ENCODE measurements at places on chromosomes 7 and 10.

GRCh38 chr10:29647478-29647877, 12.7 kb upstream of the SVIL start:
- no peak for DNase-seq

- no peak for DNase-seq
These were observed 76.4 kb downstream of the OAT start for GRCh38 chr10:124342136-124342820.

DNA sequence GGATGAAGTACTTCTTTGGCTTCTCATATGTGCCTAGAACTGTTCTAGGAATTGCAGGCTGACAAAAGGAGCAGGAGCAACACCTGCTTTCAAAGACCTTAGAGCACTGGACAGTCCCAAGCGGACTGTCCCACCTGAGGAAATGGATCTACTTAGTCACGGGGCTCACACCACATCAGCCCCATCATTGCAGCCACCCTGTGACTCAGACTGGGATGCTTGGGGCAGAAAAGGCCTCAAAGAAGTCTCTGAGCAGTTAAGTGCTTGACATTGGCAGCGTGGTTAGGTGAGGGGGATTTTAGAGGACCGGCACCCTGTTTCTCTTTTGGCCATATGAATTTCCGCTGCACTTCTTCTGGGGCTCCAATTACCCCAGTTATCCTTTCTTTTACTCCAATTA, 256.6 kb downstream of the USP6NL start:
- DNase-seq: no peak

DNA sequence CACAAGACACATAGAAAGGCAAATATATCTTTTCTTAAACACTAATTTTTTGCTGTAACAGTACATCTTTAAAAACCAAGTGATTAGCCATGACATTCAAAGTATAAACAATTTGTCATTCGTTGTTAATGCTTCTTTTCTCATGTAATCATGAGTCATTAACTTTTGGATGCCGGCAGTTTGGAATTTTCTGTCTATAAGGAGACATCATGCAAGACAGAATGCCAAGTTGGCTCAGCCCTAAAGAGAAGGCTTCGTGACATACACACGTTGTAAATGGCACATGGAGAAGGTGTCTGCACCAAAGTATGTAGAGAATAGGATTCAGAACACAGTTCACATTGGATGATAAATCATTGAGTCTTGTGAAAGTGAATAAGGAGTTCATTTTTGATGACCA, 35.9 kb downstream of the CCDC3 start:
- no peak for DNase-seq

GRCh38 chr7:113891828-113892227, 27.0 kb downstream of the PPP1R3A start:
- DNase-seq: peak; percentile 37

DNA sequence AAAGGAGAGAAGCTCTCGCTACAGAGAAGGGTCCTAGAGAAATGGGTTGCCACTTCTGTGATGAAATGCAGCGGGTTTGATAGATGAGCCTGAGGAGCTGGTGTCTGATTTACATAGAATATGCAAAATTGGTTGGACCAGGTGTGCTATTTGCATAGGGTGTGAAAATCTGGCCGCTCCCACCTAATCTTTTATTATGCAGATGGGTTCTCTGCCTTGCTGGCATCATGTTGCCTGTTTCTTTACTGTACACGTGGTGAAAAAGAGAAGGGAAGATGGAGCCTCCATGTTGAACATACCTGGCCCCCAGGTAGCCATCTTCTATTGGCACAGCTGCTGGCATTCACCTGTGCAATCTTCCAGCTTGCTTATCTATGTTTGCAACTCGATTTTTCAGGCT, 212.2 kb downstream of the ANKRD7 start:
- DNase-seq: no peak

GRCh38 chr10:72276013-72276387, 2.3 kb downstream of the DDIT4 start:
- DNase-seq: no peak

DNA sequence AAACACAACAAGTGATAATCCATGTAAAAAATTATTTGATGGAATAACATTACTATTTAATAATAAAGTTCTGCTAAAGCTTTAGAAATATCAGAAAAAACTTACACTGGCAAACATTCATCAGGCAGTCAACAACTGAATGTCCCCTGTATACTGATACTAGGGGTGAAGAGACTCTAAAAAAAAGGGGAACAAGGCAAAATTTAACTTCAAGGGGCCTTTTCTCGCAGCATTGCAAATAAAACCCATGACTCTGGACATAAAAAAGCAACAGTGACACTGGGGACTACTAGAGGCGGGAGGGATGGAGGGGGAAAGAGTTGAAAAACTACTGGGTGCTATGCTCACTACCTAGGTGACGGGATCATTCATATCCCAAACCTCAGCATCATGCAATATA, 5.8 kb upstream of the IFRD1 start:
- DNase-seq: no peak

GRCh38 chr10:72567889-72568640, 57.8 kb downstream of the MICU1 start:
- DNase-seq: no peak

DNA sequence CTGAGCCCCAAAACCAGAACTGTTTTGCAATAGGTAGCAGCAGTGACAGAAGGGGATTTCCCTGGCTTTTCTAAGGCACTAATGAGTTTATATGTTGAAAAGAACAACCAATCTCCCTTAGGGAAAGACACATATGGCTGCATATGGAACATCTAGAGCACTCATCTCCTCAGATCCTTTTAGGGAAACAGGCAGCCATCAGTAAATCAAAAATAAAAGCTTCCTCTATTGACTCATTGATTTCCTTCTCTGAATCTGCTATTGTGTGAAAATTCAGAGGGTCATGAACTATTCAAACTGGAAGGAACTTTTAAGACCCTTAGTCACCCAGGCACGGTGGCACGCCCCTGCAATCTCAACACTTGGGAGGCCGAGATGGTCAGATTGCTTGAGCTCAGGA, 110.9 kb upstream of the NANOS1 start:
- no peak for DNase-seq

GRCh38 chr10:127880557-127880956, 12.2 kb downstream of the CLRN3 start:
- no peak for DNase-seq

DNA sequence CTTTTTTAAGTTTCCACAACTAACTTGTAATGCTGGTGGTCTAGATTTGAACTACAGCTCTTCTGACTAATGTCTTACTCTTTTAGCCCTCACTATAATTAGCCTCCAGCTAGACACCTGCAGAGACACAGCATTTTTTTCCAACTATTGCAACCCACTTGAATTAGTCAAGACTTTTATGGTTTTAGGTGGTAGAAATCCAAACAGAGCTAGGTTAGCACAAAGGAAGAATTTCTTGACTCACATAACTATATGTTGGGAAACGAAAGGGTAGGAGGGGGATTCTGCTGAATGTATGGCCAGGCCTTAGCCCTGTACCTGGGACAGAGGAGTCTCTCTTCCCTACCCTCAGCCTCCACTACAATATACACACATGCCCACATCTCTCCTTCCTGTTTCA, 586.1 kb downstream of the INHBA start:
- DNase-seq: no peak

DNA sequence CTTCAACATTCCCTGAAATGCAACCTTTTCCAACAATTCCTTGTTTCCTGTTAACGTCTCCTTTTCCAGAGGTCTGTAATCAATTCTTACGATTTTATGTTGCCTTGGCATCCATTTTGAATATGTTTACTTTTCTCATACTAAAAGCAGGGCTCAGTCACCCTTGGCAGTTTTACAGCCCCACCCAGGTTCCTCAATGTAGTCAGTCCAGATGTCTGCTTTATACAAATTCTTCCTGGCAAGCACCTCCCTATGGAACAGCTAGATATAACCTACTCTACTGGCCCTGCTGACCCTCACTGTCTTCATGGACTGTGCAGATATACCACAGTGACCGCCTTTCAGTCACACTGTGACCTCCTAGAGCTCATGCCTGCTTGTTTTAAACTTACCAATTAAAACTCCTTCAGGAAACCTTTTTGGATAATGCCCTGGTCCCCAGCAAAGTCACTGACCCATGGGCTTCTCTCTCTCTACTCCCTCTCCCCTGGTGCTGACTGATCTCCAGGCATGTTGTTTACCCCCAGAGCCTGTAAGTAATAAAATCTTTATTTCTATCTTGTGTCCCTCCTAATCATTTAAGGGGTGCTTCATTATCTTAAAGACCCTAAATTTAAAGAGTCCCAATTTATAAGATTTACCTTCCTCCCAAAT, 147.1 kb upstream of the STEAP1 start:
- DNase-seq: no peak

GRCh38 chr7:102845346-102845745, 67.5 kb upstream of the LRRC17 start:
- no peak for DNase-seq

DNA sequence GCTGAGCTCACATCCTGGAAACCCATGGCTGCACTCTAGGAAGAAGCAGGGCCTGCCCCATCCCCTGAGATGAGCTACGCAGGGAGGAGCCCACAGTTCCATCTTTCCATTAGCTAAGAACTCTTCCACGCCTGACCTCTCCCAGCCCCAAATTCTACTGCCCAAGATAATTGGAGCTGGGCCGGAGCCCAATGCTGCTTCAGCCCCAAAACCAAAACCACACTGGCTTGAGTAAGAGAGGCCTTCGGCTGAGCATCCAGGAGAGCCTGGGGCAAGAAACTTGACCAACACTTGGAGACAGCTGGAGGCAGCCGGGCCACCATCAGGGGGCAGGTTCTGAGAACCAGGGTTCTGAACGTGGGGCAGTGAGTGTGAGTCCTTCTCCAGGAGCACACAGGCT, 116.1 kb upstream of the ZMIZ1 start:
- peak; percentile 91 for DNase-seq

- DNase-seq: no peak
These were observed 420.9 kb upstream of the GRM3 start for GRCh38 chr7:86222806-86223205.

- DNase-seq: no peak
These were observed 37.3 kb upstream of the TRUB1 start for GRCh38 chr10:114900658-114901057.

- no peak for DNase-seq
These were observed 13.8 kb upstream of the TECPR1 start for GRCh38 chr7:98265841-98266271.

GRCh38 chr10:43160046-43160920, 22.0 kb downstream of the CSGALNACT2 start:
- peak; percentile 48 for DNase-seq

- peak; percentile 86 for DNase-seq
These were observed 10.9 kb upstream of the LGI1 start for GRCh38 chr10:93746844-93747284.

DNA sequence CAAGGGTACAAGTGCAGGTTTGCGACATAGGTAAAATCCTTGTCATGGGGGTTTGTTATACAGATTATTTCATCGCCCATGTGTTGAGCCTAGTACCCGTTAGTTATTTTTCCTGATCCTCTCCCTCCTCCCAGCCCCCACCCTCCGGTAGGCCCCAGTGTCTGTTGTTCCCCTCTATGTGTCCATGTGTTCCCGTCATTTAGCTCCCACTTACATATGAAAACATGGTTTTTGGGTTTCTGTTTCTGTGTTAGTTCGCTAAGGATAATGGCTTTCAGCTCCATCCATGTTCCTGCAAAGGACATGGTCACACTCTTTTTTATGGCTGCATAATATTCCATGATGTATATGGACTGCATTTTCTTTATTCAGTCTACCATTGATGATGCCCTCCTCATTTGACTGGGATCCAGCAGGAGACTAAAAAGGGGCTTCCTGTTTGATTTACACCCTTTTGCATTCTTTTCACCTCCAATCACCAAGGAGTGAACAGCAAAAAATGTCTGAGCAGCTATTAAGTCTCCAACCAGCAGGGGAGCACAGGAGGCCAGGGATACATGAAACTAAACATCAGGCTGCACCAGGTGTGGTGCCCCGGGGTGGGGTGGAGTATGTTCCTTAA, 188.2 kb downstream of the SKIDA1 start:
- no peak for DNase-seq

DNA sequence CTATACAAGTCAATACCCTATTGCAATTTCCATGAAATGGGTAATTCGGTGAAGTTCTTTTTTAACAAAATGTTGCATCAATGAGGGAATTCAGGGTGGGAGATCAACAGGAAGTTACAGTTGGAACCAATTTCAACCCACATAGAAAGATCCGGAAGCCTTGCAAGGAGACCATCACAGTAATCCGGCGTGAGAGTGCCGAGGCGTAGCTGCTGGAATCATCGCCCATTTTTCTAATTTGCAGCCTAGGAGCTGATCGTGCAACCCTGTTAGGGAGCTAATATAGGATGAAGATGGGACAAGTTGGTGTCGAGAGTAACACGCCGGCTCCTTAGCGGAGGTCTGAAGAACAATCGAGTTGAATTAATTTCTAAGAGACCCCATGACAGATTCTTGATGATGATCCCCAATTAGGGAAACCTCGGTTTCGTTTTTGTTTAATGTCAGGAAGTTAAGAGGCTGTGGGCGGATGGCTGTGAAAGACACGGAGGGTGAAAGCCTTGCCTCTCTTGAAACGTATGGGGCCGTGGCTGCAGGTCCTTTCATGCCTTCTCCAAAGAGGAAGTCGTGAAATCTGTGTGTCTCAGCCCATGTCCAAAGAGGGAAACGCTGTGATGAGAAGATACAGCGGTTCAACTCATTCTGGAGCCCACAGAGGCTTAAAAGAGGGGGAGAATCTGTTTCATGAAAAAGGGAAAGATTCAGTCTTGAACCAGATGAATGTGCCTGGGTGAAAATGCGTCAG, 51.2 kb upstream of the CARD11 start:
- no peak for DNase-seq

DNA sequence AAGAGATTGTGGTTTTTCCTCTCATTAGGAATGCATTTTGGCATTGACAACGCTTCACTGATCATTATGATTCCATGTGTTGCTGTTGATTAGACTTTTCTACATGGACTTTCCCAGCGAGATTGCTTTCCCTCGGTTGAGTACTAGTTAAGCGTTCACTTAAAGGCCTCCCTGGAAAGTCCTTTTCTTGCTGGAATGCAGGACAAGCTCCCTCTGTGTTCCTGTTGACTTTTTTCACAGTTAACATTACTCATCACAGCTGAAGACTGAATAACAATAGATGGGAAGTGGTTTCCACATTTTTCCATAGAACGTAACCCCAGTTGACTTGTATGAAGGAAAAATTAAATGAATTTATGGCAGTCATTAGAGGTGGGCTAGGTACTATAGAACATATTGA, 2.6 kb upstream of the CAV1 start:
- peak; percentile 70 for DNase-seq

DNA sequence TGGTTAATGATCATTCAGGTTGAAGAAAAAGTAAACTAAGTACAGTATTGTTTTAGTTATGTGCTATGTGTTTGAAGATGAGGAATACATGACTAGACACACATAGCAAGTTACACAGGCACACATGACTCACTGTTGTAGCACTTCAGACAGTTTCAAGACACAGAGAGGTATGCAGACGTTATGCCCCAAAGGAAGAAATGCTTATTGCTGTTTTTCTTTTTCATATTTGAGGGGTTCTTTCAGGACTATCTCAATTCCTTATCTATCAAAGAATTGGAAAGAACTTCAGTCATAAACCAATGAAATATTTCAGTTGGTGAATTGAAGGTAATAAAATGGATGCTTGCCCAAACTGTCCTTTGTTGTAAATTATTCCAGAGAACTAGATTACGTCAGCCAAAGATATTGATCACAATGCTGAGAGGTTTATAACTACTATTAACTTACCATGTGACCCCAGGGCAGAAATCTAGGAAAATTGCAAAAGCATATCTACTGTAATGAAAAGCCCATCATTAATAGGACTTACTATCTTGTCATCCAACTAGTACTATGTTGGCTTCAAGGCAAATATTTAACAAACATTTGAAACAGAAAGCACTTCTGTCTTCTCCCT, 61.2 kb upstream of the CAPZA2 start:
- no peak for DNase-seq

- no peak for DNase-seq
These were observed 40.6 kb upstream of the PTPRZ1 start for GRCh38 chr7:121832347-121832746.

GRCh38 chr7:93992421-93993110, 11.6 kb downstream of the BET1 start:
- DNase-seq: no peak
